Activated CD4-positive, alpha-beta T cell treated with anti-CD3 and anti-CD28 coated beads for 36 hours (primary cell): ENCODE measurements at places on chromosomes 7 and 10.
A peak's percentile ranks its signal among the peaks of the same experiment; 100 is the strongest.

DNA sequence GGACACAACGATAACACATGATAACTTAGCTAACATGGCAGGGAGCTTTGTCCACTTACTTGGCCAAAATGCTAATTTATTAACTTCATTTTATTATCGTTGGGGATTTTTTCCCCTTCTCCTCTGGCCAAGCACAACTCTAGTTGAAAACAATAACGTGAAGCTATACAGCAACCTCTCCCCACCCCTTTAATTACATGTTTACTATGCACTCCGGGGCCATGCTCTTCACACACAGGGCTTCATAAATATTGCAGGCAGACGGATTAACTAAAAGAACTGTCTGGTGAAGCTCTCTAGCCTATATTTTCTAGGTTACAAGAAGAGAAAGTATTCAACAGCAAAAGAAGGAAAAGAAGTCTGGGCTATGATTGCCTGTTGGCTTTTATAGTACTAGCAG lies 51.7 kb downstream of the XRCC2 start:
- no peak for DNase-seq

- DNase-seq: no peak
These were observed 35.8 kb downstream of the GBX1 start for GRCh38 chr7:151131592-151132293.

- no peak for DNase-seq
These were observed 454.7 kb upstream of the FOXK1 start for GRCh38 chr7:4227105-4228010.

GRCh38 chr10:132282667-132283603 lies 24.8 kb downstream of the STK32C start:
- no peak for DNase-seq

DNA sequence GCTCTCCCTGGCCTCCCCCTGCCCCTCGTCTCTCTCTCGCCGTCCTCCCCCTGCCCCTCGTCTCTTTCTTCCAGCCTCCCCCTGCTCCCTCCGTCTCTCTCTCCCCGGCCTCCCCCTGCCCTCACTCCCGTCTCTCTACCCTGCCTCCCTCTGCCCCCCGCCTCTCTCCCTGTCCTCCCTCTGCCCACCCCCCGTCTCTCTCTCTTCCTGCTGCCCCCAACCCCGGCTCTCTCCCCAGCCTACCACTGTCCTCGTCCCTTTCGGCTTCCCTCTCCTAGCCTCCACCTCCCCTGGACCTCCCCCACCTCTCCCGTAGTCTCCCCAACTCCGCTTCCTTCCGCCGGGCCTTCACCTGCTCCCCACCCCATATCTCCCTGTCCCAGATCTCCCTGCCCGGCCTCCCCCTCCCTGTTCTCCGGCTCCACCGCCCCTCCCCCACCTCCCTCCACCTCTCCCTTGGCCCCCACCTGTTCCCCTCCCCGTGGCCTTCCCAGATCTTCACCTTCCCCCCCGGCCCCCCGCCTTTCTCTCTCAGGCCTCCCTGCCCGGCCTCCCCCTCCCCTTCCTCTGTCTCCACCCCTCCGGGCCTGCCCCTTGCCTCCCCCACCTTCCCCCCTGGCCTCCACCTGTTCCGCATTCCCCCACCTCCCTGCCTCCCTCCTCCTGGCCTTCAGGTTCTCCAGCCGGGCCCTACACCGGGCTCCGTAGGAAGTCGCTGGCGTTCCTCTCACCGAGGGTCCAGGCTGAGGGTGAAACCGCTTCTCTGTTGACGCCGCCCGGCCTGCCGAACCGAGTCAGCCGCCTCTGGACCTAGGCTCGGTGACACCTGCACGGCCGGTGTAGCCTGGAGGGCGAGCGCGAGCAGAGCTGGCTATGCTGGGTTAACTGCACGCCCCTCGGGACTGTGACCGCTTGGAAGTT lies 1.2 kb downstream of the GET4 start:
- peak; percentile 46 for DNase-seq

- peak; percentile 11 for DNase-seq
These were observed 170.3 kb downstream of the PAXIP1 start for GRCh38 chr7:154832557-154833138.

GRCh38 chr10:22335173-22335933 lies 9.9 kb upstream of the SPAG6 start:
- DNase-seq: peak; percentile 82

- no peak for DNase-seq
These were observed 19.6 kb downstream of the NOC3L start for GRCh38 chr10:94343151-94343550.

DNA sequence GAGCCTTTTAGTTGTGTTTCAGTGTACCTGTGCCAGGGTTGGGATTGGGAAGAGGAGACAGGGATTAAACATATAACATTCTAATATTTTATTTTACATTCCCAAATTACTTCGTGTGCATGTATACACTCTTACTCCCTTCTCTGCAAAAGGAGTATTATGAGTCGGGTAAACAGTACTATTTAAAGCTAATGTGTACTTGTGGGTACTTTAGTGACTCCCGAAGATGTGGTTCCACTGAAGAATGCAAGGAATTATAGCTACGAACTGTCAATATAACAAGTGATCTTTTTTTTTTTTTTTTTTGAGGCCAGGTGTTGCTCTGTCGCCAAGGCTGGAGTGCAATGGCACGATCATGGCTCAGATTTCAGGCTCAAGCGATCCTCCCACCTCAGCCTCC lies 122.6 kb upstream of the RPA3 start:
- no peak for DNase-seq

DNA sequence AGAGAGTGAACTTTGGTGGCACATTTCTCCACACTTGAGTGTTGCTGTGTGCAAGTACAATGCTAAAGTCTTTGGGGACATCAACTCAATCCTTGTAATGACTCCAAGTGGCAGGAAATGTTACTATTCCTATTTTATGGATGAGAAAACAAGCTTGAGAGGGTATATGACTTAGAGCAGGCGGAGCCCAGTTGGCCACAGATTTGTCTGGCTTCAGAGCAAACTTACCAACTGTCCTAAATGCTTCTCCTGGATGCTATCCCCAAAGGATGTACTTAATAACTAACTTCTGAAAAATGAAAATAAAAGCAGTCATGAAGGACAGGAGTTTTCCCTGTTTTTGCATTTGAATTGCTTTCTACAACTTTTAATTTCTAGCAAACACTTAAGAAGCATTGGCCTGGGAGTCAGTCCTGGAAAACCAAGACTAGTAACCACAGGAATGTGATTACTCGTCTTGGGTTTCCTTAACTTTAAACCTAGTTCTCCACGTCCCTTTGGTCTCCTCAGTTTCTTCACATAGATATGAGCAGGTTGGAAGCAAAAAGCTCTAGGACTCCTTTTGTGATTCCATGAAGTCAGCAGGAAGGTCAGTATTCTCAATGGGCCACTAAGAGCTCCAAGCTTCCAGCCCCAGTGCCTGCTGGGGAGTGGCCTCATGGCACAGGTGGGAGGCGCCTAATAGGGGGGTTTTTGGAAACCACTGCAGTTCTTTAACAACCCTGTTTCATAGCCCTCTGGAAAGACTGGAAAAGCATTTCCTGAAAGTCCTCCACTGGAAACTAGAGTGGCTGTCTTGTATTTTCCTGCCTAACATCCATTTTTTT lies 140.8 kb downstream of the GLCCI1 start:
- no peak for DNase-seq

DNA sequence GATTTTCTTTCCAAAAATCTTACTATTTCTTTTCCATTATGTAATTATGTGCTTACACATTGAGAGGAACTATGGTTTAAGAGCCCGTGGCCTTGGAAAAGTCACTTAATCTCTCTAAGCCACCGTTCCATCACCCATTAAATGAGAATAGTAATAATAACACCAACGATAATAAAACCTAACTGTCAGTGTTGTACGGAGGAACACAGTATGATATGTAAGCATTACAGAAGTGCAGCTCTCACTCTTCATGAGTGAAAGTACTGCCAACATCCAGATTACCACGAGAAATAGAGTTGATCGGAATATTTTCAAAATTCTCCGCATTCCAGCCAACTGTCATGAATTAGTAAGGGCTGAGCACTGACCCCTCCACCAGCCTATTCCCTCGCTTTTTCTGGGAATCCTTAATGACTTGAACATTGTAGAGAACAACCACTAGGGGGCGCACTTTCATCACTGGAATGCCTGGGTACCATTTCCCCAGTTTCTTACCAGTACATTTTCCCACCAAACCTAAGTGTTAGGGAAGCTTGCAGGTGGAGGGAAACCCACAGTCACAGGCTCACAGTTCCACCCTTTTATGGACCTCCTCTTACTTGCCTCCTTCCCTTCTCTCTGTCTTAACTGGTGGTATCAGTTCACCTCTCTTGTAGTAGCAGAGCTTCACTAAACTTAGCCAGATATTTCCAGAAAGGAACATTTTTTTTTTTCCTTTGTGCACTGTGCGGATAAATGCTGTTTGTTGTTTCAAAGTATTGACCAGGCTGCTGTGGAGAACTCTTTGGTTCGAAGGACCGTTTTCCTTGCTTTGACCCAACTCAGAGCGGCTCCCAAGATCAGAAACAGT lies 27.8 kb downstream of the NKX2-3 start:
- DNase-seq: peak; percentile 66

- DNase-seq: no peak
These were observed 234.4 kb downstream of the ARHGAP12 start for GRCh38 chr10:31694126-31694685.

GRCh38 chr7:106110238-106110560 lies 1.9 kb downstream of the SYPL1 start:
- DNase-seq: no peak

DNA sequence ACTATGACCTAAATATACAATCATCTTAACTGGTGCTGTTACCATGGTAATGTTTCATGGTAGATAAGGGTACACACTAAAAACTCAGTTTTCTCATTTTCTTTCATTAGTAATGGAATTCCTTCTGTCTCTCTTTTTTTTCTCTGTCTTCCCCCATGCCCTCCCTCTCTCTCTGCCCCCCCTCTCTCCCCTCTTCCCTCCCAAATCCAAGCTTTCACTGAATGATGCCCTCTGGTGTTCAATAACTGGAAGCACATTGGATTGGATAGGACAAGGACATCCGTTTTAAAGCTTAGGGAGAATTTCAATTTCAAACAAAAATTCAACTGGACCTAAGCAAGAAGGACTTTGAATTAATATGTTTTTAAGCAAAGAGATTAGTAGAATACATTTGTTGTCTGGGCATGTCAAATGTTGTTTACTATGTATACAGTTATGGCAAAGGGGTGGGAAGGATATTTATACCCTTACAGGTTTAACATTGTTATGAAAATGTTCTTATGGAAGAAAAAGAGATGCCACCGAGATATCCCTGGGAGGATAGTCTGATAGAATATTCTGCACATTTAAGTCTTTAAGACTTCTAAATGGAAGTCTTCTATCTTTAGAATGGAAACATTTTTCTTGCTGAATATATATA lies 6.1 kb downstream of the CHRM2 start:
- DNase-seq: no peak

DNA sequence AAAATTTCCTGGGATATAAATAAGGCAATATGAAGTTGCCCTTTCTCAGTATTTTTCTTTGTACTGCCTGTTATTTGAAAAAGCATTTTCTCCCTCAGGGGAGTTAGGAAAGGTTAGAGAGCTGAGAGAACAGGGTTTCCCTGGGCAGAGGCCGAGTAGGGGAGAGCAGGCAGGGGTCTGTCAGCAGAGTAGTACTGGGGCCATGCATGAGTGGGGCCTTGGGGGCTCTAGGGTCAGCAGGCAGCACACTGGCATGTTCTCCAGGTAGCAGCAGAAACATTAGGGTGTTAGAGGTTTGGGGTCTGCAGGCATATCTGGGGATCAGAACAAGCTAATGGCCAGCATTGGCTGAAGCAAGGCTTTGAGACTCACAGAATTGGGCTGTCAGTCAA lies 56.4 kb downstream of the KLRG2 start:
- DNase-seq: no peak

DNA sequence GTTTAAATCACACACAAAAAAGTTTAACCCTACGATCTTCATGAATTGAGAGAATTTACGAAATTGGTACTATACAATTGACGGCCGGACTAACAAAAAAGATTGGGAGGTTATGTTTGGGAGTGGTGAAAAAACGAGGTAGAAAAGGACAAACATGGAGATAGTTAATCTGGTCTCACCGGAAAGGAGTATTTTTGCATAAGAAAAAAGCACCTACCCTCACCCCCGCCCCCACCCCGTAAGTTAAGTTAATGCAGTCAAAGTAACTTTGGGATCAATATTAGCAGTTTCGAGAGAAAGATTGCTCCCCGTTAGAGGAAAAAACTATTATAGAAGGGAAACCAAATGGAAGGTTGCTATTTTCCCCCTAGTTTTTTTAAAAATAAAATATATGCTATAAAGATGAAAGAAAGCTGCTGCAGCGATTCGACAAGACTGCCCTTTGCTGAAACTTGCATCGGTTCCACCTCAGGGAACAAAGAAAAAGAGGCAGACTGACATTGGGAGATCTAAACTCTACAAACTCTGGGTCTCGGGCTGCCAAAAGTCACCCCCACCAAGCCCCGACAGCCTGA lies 3.5 kb downstream of the SP8 start:
- no peak for DNase-seq

GRCh38 chr7:138303230-138304070 lies 156.6 kb upstream of the TRIM24 start:
- no peak for DNase-seq

DNA sequence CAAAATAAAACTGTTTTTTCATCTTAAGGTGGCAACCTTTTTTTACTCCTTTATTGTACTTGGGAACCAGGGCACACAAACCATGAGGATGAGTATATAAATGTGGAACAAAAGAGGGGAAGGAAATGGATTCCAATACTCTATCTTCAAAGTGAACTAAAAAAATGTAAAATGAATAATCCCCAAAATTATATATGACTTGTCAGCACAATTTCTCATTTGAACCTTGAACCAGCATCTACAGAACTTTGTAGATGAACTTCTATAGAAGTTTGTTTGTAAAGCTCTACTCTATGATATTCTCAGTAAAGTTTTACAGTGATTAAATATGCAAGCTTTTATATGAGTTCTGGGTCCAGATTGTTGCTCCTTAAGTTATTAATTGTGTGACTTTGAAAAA lies 218.2 kb upstream of the ETV1 start:
- no peak for DNase-seq

- DNase-seq: peak; percentile 62
These were observed at the start of gene PARD3 for GRCh38 chr10:34815185-34816084. TSS of gene PARD3 (minus strand) at chr10:34815296. CDS start at chr10:34814995, 301 bp downstream.

DNA sequence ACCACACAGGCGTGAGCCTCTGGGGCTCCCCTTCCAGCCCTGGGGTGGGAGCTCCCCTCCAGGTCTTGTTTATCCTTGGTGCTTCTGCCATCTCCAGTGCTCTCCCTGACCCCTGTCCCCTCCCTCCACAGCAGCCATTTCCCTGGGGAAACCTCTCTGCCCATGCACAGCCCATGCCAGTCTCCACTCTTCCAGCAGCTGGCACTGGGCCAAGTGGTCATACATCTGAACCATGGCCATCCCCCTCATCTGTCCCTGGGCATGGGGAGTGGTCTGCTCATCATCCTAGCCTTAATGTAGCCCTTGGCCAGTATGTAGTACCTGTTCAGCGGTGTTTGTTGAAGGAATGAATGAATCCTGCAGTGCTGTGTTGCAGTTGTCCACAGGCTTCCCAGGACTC lies 172.4 kb upstream of the ZNF32 start:
- no peak for DNase-seq

GRCh38 chr7:54946764-54947163 lies 72.1 kb upstream of the EGFR start:
- DNase-seq: no peak
